H4 (cell line): ENCODE measurements at places on chromosomes 4 and X. TPM values are rescaled to one million over a fixed set of nuclear protein-coding genes. Genes with fewer than 3 reads are reported as not detected.

PNPLA4 gene
- not detected in 2 replicates for total RNA-seq

GRCh38 chrX:37765507-37765906, 14.4 kb upstream of the CYBB start:
- DNase-seq: no peak

BBS7 gene
- 16.5 and 18.0 TPM in 2 replicates for total RNA-seq

PPA2 gene
- total RNA-seq: 177 and 198 TPM in 2 replicates

FAM47A gene
- total RNA-seq: not detected in 2 replicates

NSG1 gene
- total RNA-seq: 7.5 and 8.9 TPM in 2 replicates

DNA sequence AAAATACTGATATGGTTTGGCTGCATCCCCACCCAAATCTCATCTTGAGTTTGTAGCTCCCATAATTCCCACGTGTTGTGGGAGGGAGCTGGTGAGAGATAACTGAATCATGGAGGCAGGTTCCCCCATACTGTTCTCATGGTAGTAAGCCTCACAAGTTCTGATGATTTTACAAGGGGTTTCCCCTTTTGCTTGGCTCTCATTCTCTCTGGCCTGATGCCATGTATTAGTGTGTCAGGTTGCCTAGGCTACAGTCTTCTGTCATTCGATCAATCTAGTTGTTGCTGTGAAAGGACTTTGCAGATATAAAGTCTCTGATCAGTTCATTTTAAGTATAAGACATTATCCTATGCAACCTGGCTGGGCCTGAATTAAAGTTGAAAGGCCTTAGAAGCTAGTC, 209.3 kb upstream of the MAOA start:
- DNase-seq: no peak

DNA sequence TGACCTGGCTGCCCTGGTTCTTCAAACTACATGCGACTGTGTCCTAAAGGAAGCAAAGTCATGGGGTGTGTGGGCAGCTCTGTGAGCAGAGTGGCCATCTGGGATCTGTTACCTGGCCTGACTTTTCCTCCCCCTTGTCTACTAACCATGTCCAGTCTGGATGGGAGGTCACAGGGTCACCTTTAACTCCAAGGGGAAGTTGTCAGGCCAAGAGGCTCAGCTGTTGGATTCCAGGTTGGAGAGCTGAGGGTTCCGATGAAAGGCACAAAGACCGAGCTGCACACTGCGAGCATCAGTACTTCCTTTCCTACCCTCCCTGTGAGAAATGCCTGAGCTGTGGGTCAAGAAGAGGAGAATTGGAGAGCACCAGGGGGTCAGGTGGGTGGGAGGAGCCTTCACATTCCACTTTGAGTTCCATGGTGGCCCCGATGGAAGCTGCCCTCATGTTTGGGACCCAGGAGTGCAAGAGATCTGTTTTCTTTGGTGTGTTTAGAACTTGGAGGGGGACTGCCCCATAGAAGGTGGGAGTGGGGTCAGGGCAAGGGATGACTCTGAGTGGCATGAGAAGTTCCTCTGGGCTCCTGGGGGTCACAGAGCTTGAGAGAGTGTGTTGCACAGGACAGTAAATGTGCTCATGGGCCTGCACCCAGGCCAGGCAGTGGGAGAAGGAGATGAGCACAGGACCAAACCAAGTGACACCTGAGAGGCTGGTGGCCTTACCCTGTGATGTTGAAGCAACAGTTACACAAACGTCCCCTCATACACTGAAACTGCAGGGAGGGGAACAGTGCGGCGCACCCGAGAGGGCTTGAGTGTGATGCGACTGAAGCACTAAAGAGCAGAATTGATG, 36.2 kb downstream of the RGS12 start:
- DNase-seq: no peak

GRCh38 chr4:152510349-152511147, 25.3 kb downstream of the FBXW7 start:
- DNase-seq: no peak
